ENCODE measurements at places on chromosomes 11 and 22. TPM values are rescaled to one million over a fixed set of nuclear protein-coding genes. Genes with fewer than 3 reads are reported as not detected.

The RPS6KA4 gene
- total RNA-seq, result 37.5 TPM

The IFITM10 gene
- total RNA-seq, result 2.3 TPM

The DGCR6 gene
- 0.16 TPM for total RNA-seq

The LUZP2 gene
- 0.16 TPM for total RNA-seq

The MYRF gene
- 3.1 TPM for total RNA-seq

The GRIK4 gene
- not detected for total RNA-seq

The C22orf42 gene
- total RNA-seq, result not detected

The RFPL3 gene
- total RNA-seq, result not detected

The ART1 gene
- not detected for total RNA-seq

The ELFN2 gene
- 0.13 TPM for total RNA-seq

The PTS gene
- 54.4 TPM for total RNA-seq

The RASSF7 gene
- 21.2 TPM for total RNA-seq

The CRYBB2 gene
- 0.15 TPM for total RNA-seq

The TP53AIP1 gene
- not detected for total RNA-seq

The PKDREJ gene
- total RNA-seq, result not detected

The TMPRSS4 gene
- total RNA-seq, result not detected

The OSBP2 gene
- 6.3 TPM for total RNA-seq

The CATSPER1 gene
- total RNA-seq, result 9.7 TPM

The ATM gene
- total RNA-seq, result 64.2 TPM

The CAPN5 gene
- 8.6 TPM for total RNA-seq
